ENCODE measurements at places on chromosomes 3 and 15.

GRCh38 chr3:13045241-13045903 lies 27.9 kb downstream of the IQSEC1 start:
- no peak for DNase-seq

- DNase-seq, result no peak
Measured at GRCh38 chr3:186182850-186183249, 74.0 kb upstream of the ETV5 start.

DNA sequence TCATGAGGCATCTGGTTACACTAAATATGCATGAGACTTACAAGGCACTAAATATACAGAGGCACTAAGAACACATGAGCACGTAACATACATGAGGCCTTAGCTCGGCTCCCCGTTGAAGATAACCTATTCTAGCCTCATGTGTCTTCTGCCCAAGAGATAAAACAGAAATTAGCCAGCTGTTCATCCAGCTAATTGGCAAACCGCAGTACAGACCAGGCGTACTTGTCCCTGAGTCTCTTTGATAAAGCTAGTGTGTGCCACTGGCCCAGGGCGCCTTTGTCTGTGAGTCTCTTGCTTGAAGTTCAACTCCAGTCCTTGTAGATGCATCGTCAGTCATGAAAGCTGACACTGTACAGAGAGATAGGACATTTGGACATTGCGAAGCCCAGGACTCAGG lies 121.9 kb upstream of the SPATA12 start:
- no peak for DNase-seq

- no peak for DNase-seq
Measured at GRCh38 chr3:100932491-100932890, 60.7 kb downstream of the ABI3BP start.

DNA sequence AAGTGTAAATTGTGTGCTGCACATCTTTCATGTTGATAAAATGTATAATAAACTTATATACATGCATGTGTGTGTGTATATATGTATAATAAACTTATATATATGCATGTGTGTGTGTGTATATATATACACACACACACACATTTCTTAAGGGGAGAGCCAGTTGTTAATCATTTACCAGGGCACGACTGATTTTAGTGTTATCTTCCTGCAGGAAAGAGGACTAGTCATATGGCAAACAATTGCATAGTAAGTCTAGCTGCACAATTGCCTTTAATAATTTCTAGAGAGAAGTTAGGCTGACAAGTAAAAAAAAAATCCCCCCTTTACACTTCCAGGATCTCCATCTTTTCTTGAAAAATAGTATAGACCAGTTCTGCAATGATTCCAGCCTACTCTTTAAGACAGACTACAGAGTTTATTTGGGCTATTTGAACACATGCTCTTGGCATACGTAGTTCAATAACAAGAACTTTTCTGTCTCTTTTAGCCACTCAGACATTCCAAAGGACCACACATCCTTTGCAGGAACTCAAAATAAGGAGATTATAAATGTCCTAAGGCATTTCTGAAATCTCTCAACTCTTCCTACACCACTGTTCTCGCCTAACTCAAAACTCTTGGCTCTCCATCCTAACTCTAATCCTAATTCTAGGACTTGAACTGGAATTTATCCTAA lies 163.6 kb upstream of the SETMAR start:
- DNase-seq, result no peak

GRCh38 chr3:126436826-126437717 lies 38.6 kb downstream of the ZXDC start:
- no peak for DNase-seq

- DNase-seq, result no peak
Measured at GRCh38 chr3:112000367-112000771, 1.6 kb downstream of the TAGLN3 start.

DNA sequence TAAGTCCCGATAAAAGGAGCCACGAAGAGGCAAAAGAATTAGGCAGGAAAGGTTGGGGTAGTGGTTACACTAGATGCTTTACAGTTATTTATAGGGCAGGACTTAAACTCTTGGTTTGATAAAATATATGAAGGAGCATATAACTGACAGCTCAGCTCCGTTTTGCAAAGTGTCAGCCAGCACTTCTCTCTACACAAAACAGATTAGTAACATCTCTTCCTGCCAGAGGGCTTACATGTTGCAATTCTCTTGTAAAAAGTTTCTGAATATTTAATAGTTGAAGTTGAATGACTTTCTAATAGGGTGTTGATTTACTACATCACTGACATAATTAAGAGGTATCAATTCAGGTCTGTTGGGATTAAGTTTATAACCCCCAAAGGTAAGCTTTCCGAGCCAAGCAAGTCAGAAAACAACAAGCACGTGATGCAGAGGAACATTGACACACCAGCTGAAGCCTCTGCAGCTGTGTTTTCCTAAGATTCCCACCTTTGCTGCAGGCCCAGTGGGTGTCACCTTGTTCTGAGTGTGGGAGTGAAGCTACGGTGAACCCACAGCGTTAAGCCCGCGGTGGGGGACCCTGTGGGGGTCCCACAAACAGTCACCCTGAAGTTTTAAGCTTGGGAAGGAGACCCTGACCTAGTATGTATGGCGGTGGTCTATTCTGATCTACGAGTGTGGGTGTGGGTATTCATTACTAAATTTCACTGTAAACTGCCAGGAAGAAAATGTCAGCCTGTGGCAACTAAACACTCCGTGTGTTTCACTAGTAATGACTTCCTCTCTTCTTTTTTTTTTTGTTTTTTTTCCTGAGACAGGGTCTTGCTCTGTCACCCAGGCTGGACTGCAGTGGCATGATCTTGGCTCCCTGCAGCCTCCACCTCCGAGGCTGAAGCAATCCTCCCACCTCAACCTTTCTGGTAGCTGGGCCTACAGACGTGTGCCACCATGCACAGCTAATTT lies 22.0 kb upstream of the ATP13A3 start:
- no peak for DNase-seq

DNA sequence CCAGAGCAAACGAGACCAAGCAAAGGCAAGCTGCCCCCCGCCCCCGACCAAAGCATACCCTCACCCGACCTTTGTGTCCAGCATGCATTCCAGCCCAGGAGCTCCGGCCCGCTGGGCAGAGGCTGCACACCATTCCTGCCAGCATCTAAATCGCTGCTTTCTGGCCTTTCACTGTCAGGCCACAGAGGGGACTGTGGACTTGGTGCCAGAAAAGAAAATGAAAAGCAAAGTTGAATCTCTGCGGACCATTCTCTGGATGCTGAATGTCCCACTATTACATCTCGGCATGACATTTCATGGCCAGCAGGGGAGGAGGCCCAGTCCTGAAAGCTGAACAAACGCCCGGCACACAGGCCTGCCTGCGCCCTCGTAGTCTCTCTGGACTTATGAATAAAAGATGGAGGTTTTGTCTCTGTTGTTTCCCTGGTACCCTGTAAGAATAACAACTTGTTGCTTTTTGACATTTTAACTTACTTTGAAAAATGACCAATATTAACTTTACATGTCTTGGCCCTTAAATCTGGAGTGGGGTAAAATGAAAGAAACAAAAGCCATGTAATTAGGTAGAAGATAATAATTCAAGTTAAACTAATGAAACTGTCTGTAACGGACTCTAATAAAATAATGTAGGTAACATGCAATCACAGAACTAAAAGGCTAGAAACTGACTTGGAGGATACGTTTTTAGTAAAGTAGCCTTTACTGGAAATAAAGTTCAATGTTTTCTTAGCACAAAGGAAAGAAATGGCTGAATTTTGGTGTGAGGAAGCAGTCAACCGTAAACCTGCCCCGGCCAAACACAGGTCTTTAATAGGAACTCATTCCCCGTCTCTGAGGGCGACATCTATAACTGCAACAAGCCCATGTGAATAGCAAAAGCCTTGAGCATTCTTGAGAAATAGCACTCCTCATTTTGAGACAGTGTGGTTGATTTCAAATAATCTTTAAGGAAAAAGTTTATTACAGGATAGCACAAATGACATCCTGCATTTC lies 12.7 kb downstream of the IL17RD start:
- no peak for DNase-seq

GRCh38 chr3:153927107-153927506 lies 194.1 kb upstream of the ARHGEF26 start:
- DNase-seq, result no peak

- DNase-seq, result no peak
Measured at GRCh38 chr3:127262533-127262932, 25.3 kb downstream of the PRR20G start.

GRCh38 chr15:67161881-67162280 lies 92.6 kb downstream of the AAGAB start:
- no peak for DNase-seq

DNA sequence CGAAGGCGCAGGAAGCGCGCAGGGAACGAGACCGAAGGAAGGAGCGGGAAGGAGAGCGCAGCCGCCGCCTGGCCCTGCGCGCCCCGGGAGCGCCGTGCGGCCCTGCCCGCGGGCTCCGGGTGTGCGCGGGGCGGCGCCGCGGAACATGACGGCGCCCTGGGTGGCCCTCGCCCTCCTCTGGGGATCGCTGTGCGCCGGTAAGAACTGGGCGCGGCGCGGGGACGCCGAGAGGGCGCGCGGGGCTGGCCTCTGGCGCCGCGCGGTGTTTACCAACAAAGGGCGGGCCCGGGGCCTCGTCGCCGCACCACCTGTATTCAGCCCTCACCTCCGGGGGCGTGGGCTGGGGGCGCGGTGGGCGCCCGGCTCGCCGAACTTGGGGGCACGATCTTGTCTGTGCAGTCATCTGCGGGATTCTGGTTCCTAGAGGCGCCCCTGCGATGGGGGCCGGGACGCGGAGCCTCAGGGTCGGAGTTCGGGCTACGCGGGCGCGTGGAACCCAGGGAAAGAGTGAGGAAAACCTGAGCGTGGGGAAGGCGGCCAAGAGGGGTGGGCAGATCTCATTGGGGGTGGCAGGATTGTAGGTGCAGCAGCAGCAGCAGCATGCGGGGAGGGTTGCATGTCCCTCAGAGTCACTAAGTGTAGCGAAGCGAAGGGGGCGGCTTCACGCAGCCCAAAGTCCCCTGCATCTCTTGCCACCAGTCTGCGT lies 641 bp downstream of the ACVR2B start:
- DNase-seq, result no peak

- no peak for DNase-seq
Measured at GRCh38 chr3:197206913-197207312, 91.5 kb downstream of the DLG1 start.

GRCh38 chr3:133136114-133137041 lies 98.2 kb downstream of the TMEM108 start:
- no peak for DNase-seq

- no peak for DNase-seq
Measured at GRCh38 chr15:67097930-67098740, 32.7 kb downstream of the SMAD3 start.

GRCh38 chr15:92637626-92638025 lies 17.9 kb downstream of the FAM174B start:
- DNase-seq, result no peak

DNA sequence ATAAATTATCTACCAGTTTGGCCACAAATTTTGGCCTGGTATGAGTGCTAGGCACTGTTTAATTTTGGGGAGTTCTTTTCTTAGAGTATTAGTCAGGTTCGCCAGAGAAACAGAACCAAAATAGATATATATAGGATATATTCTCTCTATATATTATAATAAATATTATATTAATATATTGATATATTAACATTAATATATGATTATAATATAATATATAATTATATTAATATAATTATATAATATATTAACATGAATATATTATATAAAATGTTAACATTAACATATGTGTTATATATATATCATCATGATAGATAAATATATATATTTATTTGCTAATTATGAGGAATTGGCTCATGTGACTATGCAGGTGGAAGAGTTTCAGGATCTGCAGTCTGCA lies 137.8 kb upstream of the CHRNA7 start:
- no peak for DNase-seq

- peak; percentile 75 for DNase-seq
Measured at GRCh38 chr3:47164007-47164881, at the start of gene SETD2. Gene SETD2, minus strand, starts transcription at chr3:47164113. Its CDS starts 189 bp downstream, at chr3:47163924.

DNA sequence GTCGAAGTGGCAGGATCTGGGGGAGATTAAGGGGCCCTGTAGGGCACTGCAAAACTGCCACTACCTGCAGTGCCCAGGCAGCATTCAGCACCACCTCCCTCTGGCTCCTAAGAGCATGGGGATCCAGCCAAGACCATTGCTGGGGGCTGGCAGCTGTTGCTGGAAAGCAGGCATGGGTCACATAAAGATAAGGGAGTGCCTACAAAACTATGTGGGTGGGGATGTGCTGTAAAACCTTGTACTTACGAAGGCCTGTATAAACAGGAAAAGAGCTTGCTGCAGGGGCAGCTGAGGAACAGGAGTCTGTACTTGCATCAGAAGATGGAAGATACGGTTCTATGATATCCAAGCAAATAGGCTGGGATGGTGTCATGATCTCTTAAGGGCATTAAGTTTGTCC lies 27.1 kb downstream of the IL20RB start:
- DNase-seq, result no peak

DNA sequence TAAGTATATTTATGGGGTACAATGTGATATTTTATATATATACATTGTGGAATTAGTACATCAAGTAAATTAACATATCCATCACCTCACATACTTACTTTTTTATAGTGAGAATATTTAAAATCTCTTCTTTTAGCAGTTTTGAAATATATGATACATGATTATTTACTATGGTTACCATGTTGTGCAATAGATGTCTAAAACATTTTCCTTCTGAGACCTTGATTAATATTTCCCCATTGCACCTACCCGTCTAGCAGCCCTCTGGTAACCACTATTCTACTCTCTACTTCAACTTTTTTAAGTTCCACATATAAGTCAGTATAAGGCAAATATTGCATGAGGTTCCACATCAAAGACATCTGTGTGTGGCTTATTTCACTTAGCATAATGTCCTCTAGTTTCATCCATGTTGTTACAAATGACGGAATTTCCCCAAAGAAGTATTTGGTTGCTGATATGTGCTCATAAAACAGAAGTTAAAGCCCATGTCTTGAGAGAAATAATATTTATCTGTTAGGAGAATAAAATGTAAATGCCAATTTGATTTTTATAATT lies 29.6 kb upstream of the NFKBIZ start:
- no peak for DNase-seq

GRCh38 chr3:15305359-15305844 lies 27.0 kb downstream of the SH3BP5 start:
- no peak for DNase-seq

- DNase-seq, result no peak
Measured at GRCh38 chr3:12963922-12964701, 109.1 kb downstream of the IQSEC1 start.

DNA sequence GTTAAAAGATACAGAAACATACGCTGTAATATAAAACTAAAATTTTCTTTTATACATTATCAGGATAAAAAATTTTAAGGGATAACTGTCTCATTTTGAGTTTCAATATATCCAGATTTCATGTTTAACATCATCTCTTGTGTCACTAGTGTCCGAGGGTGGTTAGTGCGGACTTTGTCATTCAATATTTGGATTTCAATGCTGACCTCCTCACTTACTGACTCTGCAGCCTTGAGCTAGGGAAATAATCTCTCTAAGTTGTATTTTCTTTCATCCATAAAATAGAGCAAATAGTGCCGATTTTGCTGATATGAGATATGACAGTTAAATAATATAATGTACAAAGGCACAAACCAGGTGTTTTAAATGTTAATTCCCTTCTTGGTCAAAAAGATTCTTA lies 203.2 kb downstream of the CPNE4 start:
- DNase-seq, result no peak

GRCh38 chr3:33159981-33160380 lies 46.2 kb downstream of the CRTAP start:
- DNase-seq, result no peak

GRCh38 chr3:188646592-188646991 lies 492.6 kb downstream of the LPP start:
- DNase-seq, result no peak

GRCh38 chr3:147385059-147386012 lies 21.0 kb downstream of the ZIC4 start:
- no peak for DNase-seq

Data from stimulated activated CD4-positive, alpha-beta T cell treated with anti-CD3 and anti-CD28 coated beads, Interleukin-2, amount 100 ng/mL, for 4 hours (primary cell).